ENCODE measurements at places on chromosomes 11 and 22.
A peak's percentile ranks its signal among the peaks of the same experiment; 100 is the strongest.

DNA sequence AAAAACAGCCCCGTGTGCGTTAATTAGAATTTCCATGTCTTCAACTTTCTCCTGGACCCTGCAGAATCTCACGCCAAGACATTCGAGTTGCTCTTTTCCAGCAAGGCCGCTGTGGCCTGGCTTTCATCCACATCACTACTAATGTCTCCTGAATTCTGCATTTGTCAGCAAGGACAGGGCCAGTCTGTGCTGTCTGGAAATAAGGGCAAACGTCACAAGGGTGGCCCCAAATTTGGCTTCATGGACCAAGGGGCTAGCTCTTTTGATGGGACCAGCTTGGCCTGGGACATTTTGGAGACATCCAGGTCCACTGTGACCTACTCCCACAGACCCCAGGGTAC lies 33.4 kb downstream of the KCNQ1OT1 start:
- DNase-seq: no peak

DNA sequence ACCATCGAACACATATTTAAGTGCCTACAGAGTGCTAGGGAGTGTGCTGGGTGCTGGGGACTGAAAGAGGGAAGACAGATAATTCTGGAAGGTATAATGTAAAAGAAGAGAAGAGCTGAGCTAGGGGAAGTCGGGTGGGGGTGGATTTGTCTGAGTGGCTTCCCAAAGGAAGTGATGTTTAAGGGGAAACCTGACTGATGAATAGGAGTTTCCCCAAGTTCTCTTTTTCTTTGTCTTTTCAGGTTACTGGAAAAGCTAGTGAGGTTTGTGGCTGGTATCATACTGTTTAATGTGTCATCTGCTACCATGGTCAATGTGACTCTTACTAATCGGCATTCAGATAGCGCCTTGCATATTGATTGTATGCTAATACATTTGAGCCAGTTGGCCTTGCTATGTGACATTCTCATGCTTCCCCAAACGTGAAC lies 151.6 kb upstream of the MTMR2 start:
- no peak for DNase-seq

DNA sequence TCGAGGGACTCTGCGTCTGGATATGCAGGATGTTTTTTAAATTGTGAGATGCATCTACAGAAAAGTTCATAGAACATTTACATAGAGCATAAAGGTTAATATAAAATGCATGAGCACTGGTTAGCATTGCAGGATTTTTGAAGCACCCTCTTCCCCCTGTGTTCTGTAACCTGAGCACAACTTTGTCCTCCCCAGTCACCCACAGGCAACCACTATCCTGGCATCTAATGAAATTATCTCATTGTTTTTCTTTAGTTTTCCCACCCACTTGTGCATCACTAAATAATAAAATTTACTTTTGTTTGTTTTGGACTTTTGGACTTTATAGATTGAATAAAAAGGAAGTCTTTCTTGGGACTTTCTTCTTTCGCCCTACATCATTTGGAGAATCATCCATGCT lies 10.0 kb upstream of the NNMT start:
- DNase-seq: no peak

DNA sequence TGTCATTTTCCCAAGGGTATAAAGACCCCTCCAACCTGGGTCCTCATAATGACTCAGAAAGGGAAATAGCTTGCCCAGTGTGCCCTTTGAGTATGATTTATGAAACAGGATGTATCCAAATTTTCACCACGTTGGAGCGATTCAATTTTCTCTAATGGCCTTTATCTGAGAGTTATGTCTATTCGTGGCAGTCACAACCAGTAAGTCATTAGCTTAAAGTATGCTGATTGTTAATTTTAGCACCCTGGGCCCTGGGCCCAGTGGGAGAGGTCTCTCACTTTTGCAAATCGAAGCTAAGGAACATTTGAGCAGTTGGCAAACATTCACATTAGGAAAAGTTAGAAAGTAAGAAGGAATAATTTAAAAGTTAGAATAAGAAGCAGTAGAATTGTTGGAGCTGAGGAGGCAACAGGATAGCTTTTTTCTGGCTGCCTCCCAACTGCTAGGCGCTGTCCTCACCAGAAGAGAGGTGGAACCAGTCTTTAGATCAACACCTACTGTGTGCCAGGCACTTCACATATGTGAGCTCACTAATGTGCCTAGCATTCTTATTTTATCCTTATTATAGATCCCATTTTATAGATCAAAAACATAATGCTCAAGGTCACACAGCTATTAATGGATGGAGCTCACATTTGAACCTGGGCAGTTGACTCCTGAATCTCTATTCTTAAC lies 24.5 kb downstream of the INSC start:
- DNase-seq: no peak

GRCh38 chr22:50247748-50248147 lies 2.9 kb upstream of the TUBGCP6 start:
- DNase-seq: peak; percentile 32

DNA sequence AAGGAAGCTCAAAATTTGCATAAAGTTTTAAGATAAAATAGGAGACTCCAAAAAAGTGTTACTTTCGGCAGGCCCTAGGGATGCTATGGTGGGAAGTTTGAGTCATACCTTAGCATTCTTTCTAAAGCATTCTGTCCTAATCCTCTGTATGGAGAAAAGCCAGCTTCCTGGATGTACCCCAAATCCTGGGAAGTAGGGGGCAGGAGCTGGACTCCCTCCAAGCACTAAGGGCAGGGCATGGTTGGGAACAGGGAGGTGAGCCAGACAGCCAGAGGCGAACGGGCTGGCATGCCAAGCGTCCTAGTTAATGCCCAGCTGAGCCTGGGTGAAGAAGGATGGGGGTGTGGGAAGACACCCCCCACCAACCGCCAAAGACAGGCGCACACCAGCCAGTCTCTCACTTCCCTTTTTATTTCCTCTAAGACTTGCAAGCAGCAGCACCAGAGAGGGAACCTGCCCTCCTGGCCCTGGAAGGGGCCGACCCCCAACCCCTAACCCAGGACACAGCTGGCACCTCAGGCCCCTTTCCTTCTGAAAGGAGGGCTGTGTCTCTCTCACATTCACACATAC lies 23.9 kb downstream of the RTN4RL2 start:
- no peak for DNase-seq

GRCh38 chr22:40330615-40331014 lies 15.7 kb upstream of the ADSL start:
- no peak for DNase-seq

- no peak for DNase-seq
These were observed at the start of gene INPPL1 for GRCh38 chr11:72224564-72225410. Gene INPPL1 (plus strand): TSS chr11:72224767. CDS start chr11:72224985, 218 bp downstream.

- no peak for DNase-seq
These were observed 36.0 kb downstream of the SYN3 start for GRCh38 chr22:33022231-33022630.

DNA sequence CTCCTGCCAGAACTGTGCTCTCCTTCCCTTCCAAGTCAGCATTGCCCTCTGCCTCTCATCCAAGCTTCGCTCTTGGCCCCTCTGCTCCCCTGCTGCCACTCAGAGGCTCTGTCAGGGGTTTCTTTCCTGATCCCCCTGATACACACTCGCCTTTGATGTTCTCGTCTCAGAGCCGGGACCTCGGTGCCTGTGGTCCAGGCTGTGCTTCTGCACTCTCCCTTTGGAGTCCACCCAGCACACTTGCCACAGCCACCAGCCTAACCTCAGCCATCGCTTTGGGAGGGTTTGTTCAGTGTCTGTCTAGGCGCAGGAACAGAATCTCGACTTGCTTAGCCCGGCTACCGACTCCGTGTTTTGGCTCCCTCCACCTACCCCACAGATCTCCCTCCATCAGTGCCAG lies 29.1 kb downstream of the PPFIA1 start:
- DNase-seq: no peak

GRCh38 chr11:47564933-47565339 lies 463 bp upstream of the PTPMT1 start:
- no peak for DNase-seq

GRCh38 chr11:2762031-2762380 lies 62.2 kb upstream of the KCNQ1OT1 start:
- DNase-seq: no peak

DNA sequence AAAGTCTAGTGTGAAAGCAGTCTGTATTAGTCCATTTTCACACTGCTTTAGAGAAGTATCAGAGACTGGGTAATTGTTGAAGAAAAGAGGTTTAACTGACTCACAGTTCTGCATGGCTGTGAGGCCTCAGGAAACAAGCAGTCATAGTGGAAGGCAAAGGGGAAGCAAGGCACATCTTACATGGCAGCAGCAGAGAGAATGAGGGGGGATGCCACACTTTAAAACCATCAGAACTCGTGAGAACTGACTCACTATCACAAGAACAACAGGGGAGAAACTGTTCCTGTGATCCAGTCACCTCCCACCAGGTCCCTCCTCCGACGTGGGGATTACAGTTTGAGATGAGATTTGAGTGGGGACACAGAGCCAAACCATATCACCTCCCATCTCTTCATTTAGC lies 13.8 kb upstream of the TUBA8 start:
- DNase-seq: no peak

DNA sequence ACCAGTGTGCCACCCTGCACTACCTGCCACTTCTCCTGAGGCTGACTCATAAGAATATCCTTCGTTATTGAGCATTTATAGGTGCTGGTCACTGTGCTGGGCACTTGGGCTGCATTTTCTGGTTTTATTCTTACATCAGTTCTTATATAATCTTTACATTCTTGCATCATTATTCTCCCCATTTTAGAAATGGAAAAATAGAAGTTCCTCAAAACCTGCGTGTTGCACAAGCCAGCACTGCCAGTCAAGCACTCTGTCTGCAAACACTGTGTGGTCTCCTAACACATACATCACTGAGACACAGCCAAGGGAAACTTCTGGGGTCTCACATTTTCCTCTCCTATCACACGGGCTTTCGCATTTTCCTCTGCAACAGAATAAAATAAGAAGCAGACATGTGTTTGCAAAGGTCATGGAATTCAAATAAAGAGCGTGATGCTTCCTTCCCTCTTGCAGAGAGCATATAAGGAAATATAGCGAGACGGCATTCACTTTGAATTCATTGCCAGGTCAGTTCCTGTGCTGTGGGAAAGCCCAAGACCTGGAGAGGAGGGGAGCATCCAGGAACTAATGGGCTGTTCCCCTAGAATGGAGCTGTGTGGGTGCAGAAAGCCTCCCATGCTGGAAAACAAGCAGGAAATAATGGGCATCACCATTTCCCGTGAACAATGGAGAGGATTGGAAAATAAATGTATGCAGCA lies 73.9 kb upstream of the SEZ6L start:
- no peak for DNase-seq

DNA sequence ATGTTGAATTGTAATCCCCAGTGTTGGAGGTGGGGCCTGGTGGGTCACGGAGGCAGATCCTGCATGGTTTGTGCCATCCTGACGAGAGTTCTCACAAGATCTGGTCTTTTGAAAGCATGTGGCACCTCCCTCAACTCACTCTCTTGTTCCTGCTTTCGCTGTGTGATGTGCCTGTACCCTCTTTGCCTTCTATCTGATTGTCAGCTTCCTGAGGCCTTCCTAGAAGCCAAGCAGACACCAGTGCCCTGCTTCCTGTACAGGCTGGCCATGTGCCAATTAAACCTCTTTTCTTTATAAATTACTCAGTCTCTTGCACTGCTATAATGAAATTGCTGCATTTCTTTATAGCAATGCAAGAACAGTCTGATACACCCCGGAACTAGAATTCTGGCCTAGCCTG lies 13.1 kb downstream of the PTPN5 start:
- DNase-seq: no peak

DNA sequence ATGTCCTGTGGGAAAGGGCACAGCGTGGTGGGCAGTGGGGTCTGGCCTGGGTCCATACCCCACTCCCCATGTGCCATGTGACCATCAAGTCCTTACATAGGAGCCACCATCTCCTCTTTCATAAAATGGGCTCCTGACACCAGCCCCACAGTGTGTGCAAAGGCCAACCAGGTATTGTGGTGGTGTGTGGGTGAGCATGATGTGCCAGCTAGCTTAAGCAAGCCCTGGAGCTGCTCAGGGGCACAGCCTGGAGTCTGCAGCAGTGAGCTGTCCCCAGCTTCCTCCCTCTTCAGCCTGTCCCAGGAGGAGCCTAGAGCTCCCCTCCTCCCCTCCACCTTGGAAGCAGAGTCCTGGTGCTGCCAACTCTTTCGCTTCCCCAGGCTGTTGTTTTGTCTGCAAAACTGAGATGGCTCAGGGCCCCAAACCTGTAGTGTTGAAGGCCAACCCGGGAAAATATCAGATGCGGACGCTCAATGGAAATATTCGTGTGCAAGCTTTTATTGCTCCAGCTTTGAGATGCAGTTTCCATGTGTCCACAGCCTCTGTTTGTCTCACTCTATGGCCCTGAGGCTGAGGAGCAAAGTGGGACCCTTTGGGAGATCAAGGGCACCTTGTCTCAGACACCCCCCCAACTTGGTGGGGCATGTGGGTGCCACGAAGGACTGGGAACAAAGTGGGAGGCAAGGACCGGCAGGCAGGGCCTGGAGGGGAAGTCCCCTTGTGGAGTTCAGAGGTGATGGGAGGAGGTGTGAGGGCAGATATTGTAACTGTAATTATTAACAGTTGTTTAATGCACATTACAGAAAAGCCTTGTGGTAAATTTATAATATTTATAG lies 92.6 kb downstream of the CTTN start:
- no peak for DNase-seq

- no peak for DNase-seq
These were observed 1191.9 kb downstream of the BRD1 start for GRCh38 chr22:48635816-48636215.

DNA sequence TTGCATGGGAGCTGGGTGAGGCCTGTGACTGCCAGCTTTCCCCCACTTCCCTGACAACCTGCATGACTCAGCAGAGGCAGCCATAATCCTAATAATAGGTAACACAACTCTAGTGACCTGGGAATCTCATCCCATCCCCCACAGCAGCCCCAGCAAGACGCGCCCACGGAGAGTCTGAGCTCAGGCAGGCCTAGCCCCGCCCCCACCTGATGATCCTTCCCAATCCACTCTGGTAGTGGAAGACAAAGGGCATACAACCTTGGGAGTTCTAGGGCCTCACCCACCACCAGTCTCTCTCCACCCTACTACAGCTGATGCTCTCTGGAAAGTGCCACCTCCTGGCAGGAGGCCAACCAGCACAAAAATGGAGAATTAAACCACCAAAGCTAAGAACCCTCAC lies 60.3 kb downstream of the CWF19L2 start:
- no peak for DNase-seq

Measured in non-pigmented ciliary epithelial cell (primary cell).